ENCODE measurements at places on chromosomes 7 and 10.
A peak's percentile ranks its signal among the peaks of the same experiment; 100 is the strongest.

DNA sequence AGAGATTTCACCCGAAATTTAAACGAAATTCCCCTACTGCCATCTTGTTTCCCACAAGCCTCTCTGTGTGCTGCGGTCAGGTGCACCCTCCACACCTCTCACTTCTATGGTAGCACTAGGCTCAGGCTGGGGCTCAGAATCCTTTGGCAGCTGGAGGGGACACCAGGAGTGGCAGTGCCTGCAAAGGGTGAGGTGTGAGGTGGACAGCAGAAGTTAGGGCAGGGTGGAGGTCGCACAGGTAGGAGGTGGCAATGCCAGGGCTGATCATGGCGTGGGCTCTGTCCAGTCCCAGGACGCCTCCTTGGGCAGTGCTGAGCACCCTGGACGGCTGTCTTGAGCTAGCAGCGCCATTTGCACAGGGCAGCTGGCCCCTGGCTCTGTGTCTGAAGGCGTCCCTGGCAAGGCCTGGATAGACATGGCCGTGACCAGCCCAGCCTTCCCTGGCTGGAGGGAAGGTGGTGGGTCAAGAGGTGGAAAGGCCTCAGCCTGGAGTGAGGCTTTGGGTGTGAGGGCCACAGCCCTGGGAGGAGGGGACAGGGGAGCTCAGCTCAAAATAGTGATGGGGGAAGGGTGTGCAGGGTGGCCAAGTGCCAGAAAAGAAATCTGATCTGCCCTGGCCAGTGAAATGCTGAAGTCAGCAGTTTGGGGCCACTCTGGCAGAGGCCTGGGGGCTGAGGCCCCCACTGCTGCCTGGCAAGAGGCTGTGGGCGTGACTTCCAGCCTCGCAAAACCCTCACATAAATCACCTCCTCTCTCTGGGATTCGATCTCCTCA, 40.0 kb downstream of the ZCCHC24 start:
- no peak for DNase-seq

DNA sequence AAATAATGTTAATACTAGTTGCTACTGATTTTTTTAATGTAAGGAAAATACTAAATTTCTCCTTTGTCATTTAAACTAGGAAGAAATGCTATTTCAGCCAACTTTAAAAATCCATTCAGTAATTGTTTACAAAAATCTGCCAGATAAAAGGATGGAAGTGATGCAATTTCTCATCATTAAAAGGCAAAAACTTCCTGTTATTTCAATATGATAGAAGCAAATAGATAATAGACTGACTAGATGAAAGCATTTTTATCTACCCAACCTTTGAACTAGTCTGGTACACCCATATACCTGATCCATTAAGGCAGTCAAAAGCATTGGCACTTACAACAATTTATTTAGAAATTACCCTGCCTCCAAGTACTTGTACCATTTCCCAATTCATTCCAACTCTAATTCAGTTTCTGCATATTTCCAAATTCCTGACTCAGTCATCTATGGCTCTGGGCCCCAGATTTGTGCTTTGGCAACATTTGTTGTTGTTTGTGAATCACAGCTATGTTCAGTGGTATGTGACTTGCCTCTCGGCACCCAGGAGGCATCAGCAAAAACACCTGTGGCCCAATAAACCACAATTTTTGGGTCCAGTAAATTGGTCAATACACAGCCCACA, 482.6 kb upstream of the SEMA3A start:
- DNase-seq = peak; percentile 86

- no peak for DNase-seq
These were observed 240.0 kb upstream of the NFE2L3 start for GRCh38 chr7:25911738-25912607.

- no peak for DNase-seq
These were observed 48.1 kb downstream of the PARD3 start for GRCh38 chr10:34766811-34767494.

GRCh38 chr10:33524966-33525365, 190.5 kb upstream of the NRP1 start:
- peak; percentile 24 for DNase-seq

DNA sequence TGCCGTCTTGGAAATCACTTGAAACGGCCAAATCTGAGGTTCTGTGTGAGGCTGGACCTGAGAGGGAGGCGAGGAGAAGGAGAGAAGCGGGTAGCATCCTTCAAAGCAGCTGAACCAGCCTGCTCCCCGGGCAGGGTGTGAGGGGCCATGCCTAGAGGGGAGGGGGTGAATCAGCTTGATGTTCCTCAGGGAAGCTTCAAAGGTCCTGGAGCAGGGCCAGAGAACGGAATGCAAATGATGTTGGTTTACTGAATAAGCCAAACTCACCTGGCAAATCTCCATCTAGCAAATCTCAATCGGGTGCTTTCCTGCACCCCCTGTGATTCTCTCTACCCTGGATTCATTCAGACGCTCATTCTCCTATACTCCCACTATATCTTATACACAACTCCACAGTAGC, 226.9 kb downstream of the WDR11 start:
- DNase-seq = peak; percentile 86

DNA sequence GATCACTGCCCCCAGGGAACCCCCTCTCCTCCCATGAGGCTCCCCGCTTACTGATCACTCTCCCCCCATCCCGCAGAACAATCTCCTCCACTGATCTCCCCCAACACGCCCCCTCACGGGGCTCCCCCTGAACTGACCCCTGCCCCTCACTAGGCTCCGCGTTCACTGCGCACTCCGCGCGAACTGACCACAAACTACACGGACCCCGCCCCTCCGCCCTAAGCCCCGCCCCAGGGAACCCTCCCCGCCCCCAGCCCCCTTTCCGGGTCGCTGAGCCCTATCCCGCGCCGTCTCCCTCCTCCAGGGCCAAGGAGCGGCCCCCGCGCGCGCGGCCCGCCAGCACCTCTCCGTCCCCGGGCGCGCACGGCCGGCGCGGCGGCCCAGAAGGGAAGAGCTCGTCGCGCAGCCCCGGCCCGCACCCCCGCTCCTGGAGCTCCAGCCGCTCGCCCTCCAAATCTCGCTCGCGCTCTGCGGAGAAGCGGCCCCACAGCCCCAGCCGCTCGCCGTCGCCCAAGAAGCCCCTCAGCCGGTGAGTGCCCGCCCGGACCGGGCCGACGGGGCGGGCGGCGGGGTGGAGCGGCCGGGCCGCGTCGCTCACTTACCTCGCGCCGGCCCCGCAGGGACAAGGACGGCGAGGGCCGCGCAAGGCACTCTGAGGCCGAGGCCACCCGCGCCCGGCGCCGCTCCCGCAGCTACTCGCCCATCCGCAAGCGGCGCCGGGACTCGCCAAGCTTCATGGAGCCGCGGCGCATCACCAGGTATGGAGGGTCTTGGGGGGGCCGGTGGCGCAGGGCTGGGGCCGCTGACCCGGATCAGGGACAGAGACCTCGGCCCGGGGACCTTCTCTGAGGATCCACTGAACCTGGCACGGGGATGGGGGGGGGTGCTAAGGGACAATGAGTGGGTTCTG, 19.9 kb upstream of the HSPB1 start:
- no peak for DNase-seq

- DNase-seq = no peak
These were observed 288.2 kb downstream of the ADK start for GRCh38 chr10:74439213-74439612.

GRCh38 chr7:149874644-149875028, 867 bp downstream of the ATP6V0E2 start:
- DNase-seq = no peak

DNA sequence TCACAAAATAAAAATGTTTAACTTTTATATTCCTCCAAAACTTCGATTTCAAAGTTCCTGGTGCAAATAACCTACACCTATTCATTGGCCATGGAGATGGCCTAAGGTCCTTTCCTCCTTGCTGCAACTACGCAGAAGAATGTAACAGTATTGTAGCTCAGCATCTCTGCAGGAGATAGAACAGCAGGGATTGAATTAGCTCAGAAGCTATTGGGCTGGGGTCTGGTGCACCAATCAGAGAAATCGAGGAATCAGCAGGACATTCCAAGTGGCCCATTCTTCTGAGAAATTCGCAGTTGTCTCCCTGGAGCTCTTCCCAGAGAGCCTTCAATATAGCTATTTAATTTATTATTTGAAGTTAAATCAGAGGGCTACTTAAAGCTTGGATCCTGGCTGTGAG, 560.6 kb downstream of the GATA3 start:
- DNase-seq = no peak

DNA sequence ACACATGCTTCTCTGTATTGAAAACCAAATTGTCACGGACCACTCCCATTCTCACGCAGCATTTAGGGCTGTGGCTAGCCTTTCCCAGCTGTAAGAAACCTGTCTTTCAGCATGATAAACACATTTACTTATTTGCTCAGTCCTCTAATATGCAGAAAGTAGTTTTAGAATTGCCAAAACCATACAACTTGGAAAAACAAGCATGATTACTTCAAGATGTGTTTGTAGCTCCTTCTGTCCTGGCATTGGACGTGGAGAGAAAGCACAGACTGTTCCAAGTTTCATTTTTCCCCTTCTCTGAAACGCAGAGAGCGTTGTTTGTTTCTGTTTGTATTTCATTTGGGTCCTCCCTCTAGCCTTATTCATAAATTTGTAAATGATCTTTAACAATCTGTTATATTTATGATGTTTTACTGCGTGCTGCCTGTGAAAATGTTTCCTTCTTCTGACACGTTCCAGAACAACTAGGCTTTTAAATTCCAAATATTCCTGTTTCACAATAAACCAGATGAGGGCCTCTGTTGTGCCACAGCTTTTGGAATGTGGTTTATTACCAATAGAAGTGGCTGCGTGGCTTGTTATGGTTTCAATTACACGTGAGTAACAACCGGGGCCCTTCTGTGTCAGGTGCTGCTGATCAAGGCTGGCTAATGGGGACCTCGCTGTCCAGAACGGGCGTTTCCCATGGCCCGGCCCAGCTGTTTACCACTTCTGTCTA, 26.1 kb downstream of the MNX1 start:
- no peak for DNase-seq

DNA sequence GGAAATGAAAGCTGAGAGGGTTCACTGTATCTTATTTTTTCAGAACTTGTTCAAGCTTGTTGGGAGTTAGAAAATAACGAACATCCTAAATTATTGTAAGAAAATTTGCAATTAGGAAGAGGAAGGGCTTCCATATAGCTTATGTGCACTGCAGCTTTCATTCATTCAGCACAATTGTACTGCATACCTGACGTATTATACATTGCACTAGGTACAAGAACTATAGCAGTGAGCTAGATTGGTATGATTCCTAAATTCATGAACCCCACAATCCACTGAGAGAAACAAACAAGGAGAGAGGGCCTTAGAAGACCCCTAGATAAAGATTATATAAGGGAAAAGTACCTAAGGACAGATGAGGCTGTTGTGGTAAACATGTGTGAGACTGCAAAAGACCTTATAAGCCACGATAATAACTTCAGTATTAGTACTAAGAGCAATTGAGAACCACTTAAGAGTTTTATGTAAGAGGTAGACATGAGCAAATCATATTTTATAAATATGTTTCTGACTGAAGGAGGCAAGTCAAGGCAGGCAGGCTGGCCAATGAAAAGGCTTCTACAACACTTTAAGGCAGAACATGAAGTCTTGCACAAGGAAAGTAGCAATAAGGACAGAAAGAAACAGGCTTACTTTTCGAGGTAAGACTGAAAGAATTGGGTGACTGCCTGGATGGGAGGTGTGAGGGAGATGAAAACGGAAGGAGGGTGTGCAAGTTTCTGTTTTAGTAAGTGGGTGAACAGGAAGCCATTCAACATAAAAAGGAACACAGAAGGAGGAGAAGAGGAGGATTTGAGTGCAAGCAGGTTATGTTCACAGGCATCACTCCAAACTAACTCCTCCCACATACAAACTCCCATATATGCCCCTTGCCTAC, 77.9 kb upstream of the LRRN3 start:
- peak; percentile 80 for DNase-seq

- peak; percentile 44 for DNase-seq
These were observed 124.5 kb downstream of the SLC16A9 start for GRCh38 chr10:59585046-59585700.

- DNase-seq = no peak
These were observed 57.0 kb downstream of the CHST3 start for GRCh38 chr10:72020914-72021809.

GRCh38 chr10:46229144-46229563, 57.6 kb upstream of the ANTXRL start:
- no peak for DNase-seq

GRCh38 chr10:43166880-43167497, 28.7 kb downstream of the CSGALNACT2 start:
- no peak for DNase-seq

- no peak for DNase-seq
These were observed 7.3 kb upstream of the LBX1 start for GRCh38 chr10:101236376-101237080.

GRCh38 chr7:43694399-43694748, 34.9 kb downstream of the COA1 start:
- DNase-seq = peak; percentile 45

All from bronchial epithelial cell (primary cell).